Stomach (tissue), 19 donors: ENCODE measurements at places on chromosomes 6 and 20. TPM values are rescaled to one million over a fixed set of nuclear protein-coding genes. Genes with fewer than 3 reads are reported as not detected.
A peak's percentile ranks its signal among the peaks of the same experiment; 100 is the strongest.

DNA sequence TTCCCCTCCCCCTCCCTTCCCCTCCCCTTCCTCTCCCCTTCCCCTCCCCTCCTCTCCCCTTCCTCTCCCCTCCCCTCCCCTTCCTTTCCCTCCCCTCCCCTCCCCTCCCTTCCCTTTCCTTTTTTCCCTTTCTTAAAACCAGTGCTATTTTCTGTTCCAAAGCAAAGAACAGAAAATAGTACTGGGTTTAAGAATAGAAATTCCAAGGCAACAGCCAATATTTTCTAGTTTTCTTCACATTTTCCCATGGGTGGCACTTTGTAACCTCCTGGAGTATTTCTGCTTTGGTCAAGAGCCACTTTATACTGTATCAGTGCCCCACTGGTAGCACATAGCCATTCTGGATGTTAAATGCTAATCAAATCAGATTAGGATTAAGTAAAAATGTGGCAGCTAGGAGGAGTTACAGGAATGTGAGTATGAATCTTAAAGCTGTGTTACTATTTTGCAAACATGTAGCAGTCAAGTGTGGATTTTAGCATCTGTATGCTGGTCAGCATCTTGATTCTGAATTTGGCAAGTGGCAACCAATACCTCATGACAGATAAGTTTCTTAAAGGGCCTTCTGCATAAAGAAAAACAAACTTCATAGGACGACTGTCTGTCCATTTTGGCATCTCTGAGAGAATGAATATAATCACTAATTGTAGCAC lies 126.4 kb downstream of the CEP57L1 start:
- DNase-seq: no peak

Gene BPI
- total RNA-seq: 4.8 TPM

- no peak for DNase-seq
Measured at GRCh38 chr6:170280689-170281045, 10.2 kb downstream of the DLL1 start.

GRCh38 chr6:109441069-109441816 lies 719 bp downstream of the SMPD2 start:
- DNase-seq: peak; percentile 87

GRCh38 chr6:10302566-10303235 lies 112.2 kb downstream of the TFAP2A start:
- no peak for DNase-seq

DNA sequence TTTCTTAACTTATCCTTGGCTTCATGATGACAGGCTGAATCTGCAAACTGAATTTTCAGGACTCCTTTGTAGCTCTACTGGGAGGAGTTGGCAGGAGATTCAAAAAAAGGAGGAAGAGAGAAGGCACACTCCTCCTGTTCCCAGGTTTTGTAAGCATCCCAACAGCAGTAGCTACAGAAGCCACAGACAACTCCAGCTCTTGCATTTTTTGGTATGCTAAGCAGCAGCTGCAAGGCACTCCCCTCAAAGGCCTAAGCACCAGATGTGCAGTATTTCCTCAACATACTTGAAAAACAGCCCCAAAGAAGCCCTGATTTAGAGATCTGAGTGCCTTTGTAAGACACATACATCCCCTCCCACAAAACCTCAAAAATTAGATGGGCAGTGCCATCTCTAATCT lies 328.6 kb upstream of the SYNCRIP start:
- peak; percentile 5 for DNase-seq

DNA sequence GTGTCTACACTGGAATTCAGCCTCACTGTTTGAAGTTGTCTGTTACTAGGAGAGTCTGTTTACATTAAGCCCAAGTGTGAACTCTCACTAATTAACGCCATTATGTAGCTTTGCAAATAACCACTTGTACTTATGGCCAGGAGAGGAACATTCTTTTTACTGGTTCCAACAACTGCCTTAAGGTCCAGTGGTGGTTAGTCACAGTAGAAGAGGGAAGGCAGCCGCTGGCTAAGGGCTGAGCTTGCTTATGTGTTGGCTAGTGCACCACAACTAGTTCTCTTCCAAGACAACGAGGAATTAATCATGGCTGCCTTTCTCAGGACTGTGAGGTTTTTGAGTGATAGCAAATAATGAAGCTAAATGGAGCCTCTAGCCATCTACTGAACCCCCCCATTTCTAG lies 14.9 kb upstream of the SLC22A23 start:
- DNase-seq: peak; percentile 39

Gene COX4I2
- not detected for total RNA-seq

DNA sequence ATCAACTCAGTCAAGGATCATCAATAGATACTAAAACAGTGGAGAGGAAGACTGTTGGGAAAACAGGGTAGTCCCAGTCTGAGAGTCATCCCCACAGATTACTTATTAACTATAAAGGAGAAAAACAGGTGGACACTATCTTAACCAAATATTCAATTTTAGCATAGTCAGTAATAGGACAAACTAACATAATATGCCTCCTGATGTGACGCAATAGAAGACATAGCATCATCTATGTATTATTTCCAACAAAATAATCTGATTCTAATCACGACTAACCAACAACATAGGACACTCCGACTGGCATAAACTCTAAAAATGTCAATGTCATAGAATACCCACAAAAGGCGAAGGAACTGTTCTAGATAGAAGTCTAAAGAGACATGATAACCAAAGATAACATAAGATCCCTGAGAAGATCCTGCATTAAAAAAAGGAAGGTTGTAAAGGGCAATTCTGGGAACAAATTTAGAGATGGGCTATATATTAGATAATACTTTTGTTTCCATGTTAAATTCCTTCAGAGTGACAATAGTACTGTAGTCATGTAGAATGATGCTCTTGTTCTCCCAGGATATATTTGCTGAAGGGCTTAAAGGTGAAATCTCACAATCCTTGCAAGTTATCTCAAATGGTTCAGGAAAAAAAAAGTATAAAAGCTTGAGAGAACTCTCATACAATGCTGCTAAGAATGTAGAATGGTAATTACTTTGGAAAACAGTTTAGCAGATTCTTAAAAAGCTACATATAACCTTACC lies 28.9 kb downstream of the ILRUN start:
- DNase-seq: no peak

Gene ANGPT4
- total RNA-seq: not detected

Gene ROMO1
- total RNA-seq: 172 TPM

- peak; percentile 58 for DNase-seq
Measured at GRCh38 chr6:15901141-15902115, 227.5 kb upstream of the MYLIP start.

Gene NKX2-2
- total RNA-seq: 4.8 TPM

- no peak for DNase-seq
Measured at GRCh38 chr6:23089981-23090380, 520.6 kb downstream of the HDGFL1 start.

DNA sequence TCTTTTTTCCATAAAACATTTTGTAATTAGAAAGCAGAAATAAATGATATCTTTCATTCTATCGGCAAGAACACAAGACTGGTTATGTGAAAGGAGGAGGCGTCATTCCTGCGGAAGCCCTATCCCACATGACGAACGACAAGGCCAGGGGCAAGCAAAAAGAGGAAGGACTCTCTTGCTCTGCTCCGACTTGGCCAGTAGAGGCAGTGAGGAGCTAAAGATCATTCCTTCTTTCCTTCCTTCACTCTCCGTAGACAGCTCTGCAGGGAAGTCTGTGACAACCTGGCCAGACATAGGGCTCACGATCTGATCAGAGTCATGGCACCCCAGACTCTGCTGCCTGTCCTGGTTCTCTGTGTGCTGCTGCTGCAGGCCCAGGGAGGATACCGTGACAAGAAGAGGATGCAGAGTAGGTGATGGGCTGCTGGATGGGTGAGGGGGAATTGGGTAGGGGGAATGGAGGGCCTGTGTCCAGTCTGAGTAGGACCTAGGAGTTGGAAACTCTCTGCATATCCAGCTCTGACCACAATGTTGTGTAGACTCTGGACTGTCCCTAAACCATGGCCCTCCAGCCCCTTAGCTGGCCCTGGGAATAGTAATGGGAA lies at the start of gene WFDC10A:
TSS of gene WFDC10A (plus strand) at position 244 of the 605 bp plus-strand sequence. CDS start at position 319, 75 bp downstream.
- DNase-seq: peak; percentile 67

DNA sequence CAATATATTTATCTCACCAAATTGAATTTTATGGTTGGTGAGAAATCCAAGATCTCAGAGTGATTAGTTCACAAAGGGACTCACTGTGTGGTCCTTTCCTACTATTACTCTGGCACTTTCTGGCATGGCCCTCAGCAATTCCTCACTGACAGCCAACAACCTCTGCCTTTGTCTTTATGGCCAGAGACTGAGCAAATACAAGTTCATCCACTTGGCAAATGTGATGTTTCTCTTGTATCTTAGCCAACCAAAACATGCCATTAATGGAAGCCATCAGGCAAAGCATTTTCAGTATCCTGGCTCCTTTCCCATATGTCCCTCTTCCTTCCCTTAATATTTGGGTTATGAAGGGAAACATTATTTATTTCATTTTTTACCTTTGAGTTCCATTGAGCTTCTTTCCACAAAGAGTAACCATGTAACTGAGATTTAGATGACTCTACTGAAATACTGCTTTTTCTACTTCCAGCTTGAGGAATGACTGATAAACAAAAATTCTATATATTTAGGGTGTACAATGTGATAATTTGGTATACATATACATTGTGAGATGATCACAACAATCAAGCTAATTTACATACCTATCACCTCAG lies 30.8 kb upstream of the SMLR1 start:
- no peak for DNase-seq

- no peak for DNase-seq
Measured at GRCh38 chr6:64376394-64376793, 740.8 kb downstream of the PHF3 start.

DNA sequence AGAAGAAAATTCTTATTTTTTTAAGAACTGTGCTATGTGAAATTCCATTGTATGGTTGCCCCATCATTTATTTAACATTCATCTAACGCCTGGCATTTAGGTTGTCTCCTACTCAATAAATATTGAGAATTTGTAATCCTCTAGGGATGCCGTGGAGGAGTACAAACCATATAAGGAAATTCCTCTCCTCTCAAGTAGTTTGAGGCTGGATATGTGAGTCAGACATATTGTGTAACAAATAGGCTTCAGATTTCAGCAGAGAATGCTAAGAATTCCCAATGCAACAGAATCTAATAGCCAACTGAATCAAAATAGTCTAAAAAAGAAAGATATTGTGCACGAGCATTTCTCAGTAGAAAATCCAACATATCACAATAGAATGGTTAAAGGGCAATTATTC lies 174.7 kb downstream of the OTOR start:
- no peak for DNase-seq

Gene POPDC3
- total RNA-seq: 4.9 TPM

Gene TMEM217
- total RNA-seq: not detected

DNA sequence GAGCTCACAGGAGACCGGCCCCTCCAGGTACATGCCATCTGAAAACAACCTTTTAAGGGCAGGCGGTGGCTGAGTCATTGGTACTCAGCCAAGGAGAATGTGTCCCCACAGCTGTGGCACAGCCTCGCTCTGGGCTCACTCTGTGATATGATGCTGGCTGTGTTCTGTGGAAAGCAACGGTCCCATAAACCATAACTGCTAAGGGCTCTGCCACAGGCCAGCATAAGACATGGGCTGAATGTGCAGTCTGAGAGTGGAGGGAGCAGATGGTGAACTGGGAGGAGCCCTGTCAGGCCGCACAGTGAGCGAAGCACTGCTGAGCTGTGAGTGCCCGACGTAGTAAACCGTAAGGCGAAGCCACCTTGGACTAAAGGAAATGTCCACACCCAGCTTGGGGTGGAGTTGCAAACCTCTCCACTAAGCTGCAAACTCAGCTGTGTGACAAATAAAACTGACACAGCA lies 375.8 kb downstream of the THBS2 start:
- peak; percentile 59 for DNase-seq

- no peak for DNase-seq
Measured at GRCh38 chr20:17845701-17846475, 122.7 kb downstream of the SNX5 start.

GRCh38 chr20:61518424-61518951 lies 266.4 kb downstream of the CDH4 start:
- DNase-seq: no peak

GRCh38 chr6:125571207-125571755 lies 178.2 kb upstream of the HEY2 start:
- DNase-seq: no peak

Gene ATF6B
- total RNA-seq: 718 TPM

Gene PM20D2
- 22.4 TPM for total RNA-seq

- no peak for DNase-seq
Measured at GRCh38 chr6:3724451-3725144, 26.9 kb downstream of the PXDC1 start.

GRCh38 chr20:57680934-57681914 lies 28.6 kb downstream of the PMEPA1 start:
- DNase-seq: no peak

DNA sequence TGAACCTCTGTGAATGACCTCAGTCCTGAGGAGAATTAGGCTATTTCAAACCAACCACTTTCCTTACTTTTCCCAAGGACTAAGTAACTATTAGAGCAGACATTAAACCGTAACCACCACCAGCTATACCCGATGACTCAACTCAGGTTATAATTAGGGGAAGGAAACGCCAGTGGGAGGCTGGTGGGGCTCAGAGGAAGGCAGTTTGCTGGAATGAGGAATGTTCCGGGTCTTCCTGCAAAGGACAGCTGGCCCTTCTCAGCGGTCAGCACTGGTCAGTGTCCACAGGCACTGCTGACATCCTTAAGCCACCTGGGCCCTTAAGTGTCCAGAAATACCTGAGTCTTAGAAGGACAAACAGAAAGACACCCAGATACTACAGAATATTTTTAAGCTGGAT lies 515.2 kb downstream of the MAFB start:
- DNase-seq: no peak

Gene SEL1L2
- not detected for total RNA-seq

DNA sequence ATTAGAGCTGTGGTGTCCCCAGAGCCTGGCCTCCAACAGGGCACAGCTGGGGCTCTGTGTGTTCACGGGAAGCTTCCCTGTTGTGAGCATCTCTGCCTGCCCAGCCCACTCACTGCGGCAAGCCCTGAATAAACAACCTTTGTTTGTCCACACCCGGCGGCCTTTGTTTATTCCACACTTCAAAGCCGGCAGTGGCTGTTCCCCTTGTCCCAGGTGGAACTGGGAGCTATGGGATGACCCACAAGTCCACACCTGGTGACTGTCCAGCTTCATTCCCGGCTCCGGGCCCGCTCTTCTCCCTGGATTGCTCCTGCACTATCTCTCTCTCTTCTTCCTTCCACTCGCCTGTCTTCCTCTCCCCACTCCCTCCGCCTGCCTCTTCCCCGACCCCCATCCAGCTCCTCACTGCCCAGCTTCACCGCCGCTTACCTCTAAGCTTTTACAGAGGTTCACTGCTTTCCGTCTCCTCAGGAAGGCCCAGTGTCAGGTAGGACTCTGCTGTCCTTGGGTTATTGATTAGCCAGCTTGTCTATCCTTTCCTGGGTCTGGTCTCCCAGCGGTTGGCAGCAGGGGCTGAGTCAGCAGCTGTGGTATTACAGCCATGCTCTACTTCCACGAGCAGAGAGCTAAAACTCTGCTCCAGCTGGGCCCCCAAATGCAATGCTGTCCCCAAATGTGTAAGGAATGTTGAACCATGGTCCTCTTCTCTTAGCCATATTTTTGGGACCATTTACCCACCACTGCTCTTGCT lies 17.8 kb downstream of the DACT2 start:
- DNase-seq: no peak

DNA sequence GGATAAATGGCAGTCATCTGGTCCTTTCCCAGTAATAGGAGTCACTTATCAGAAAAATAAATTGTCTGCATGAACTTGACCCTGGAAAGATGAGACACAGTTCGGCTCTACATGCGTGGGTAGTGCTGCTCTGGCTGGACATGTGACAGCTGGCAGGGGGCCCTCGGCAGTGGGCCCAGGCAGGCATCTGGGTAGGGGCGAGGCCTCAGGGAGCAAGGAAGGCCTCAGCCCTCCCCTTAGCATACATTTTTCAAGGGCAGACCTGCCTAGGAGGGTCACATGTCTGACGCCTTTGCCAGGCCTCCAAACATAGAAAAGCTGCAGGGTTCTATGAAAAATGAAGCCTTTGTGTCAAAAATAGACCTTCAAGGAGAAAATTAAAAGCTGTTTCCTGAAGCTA lies 12.8 kb upstream of the ILRUN start:
- peak; percentile 89 for DNase-seq
